ENCODE measurements at places on chromosomes 12 and 14. TPM values are rescaled to one million over a fixed set of nuclear protein-coding genes. Genes with fewer than 3 reads are reported as not detected.

DNA sequence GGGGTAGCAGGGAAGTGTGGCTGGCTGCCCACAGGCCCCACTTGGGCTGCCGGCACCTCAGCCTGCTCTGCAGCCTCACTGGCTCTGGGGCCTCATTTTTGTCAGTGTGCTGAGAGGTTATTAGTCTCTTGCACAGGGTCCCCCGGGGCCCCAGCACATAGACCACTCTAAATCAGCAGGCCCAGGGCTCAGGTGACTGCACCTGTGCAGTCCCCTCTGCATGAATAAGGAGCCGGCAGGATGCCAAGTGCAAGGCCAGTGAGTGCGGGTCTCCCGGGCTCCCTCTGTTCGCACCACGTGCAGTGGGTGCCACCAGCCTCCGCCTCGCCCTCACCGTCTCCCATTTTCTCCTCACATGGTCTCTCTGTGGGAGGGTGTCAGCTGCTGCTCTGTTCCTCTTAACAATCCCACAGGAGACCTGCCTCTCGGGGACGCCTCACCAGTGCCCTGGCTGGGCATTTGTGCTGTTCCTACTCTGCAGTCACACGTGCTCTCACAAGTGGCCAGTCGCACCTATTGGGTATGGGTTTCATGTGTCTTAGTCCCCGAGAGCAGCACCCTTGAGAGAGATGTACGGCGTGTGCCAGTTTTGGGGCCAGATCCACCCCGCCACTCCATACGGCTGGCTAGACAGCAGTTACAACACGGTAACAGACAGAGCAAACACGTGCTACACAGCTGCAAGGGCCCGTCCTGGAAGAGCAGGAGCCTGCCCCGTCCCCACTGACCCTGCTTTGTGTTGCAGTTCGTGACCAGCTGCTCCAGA is 40.4 kb downstream of the MMAB start:
- no peak for DNase-seq
- no peak overlapping the region for H3K4me3 ChIP-seq
- H3K27ac ChIP-seq, result no peak overlapping the region
- peaks cover 4% of the 10 kb centered on the region for H3K36me3 ChIP-seq
- H3K4me1 ChIP-seq, result no peaks in the 10 kb centered on the region
- H3K27me3 ChIP-seq, result no peaks in the 10 kb centered on the region

GRCh38 chr14:61254808-61255526 is 26.2 kb downstream of the TMEM30B start:
- no peak overlapping the region for H3K27ac ChIP-seq
- no peak overlapping the region for H3K4me3 ChIP-seq
- DNase-seq, result no peak
- H3K36me3 ChIP-seq, result no peaks in the 10 kb centered on the region
- H3K4me1 ChIP-seq, result peaks cover 12% of the 10 kb centered on the region

- no peaks in the 10 kb centered on the region for H3K27me3 ChIP-seq
- no peak overlapping the region for H3K27ac ChIP-seq
- DNase-seq, result no peak
- H3K36me3 ChIP-seq, result peaks cover 18% of the 10 kb centered on the region
- H3K4me3 ChIP-seq, result no peak overlapping the region
Measured at GRCh38 chr12:13198876-13199275, 2.4 kb downstream of the EMP1 start.

- no peak overlapping the region for H3K27ac ChIP-seq
- H3K36me3 ChIP-seq, result no peaks in the 10 kb centered on the region
- DNase-seq, result no peak
- no peak overlapping the region for H3K4me3 ChIP-seq
Measured at GRCh38 chr12:30181334-30181733, 397.6 kb upstream of the TMTC1 start.

The INF2 gene
- total RNA-seq, result 132 TPM

The TMPRSS12 gene
- not detected for total RNA-seq
